ENCODE measurements at places on chromosomes 11 and 22.

- no peak for DNase-seq
These were observed 68.2 kb downstream of the EMSY start for GRCh38 chr11:76512851-76513653.

DNA sequence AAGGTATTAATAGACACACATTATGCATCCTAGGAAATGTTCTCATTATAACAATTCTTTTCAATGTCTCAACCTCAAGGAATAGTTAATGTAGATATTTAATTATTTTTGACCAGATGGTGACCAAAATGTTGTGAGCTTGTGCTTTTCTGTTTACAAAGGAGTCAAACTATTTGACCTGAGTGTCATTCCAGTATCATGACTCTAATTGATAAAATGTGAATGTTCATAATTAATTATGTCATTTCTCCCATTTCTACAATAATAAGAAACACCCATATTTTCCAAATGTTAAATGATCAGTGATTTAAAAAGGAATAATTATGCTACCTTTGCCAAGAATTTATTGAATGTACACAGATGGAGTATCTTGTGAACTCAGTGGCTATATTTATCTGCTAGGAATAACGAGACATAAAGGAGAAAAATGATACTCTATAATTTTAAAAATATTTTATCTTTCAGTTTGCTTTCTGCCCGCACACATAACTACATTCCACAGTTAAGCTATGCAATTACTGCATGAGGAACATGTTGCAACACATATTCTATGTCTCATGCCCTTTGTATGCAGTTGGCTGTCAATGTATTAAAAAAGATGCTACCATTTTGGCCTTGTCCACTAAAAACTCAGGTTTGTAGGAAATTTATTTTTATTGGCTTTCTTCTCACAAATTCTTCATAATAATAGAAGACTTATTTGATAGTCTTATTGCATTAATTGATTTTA is 376.7 kb upstream of the CCDC179 start:
- DNase-seq, result no peak

DNA sequence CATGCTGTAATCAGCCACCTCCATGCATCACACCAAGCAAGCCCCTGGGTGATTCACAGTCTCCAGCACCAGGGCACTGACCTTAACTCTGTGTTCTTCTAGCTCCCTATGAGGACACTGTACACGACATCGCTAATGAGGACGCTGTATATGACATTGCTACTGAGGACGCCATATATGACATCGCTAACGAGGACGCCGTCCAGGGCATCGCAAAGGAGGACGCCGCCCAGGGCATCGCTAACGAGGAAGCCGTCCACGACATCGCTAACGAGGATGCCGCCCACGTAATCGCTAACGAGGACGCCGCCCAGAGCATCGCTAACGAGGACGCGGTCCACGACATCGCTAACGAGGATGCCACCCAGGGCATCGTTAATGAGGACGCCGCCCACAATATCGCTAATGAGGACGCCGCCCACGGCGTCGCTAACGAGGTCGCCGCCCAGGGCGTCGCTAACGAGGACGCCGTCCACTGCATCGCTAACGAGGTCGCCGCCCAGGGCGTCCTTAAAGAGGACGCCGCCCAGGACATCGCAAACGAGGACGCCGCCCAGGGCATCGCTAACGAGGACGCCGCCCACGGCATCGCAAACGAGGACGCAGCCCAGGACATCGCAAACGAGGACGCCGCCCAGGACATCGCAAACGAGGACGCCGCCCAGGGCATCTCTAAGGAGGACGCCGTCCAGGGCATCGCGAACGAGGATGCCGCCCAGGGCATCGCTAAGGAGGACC is 34.5 kb upstream of the DGCR6L start:
- no peak for DNase-seq

- DNase-seq, result no peak
These were observed 42.2 kb upstream of the DNAJB7 start for GRCh38 chr22:40904101-40904500.

DNA sequence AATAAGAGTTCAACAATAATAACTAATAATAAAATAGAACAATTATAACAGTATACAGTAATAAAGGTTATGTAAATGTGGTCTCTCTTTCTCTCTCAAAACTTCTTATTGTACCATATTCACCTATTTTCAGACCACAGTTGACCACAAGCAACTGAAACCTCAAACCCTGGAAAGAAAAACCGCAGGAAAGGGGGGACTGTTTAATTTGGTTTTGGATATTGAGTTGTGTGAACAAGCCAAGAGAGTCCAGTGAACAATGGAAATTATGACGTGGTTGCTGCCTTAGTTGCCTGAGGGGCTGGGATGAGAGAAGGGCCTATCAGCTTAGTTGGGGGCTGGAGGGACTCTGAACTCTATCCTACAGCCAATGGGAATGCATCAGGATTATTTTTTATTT is 178.7 kb upstream of the POU2AF2 start:
- no peak for DNase-seq

DNA sequence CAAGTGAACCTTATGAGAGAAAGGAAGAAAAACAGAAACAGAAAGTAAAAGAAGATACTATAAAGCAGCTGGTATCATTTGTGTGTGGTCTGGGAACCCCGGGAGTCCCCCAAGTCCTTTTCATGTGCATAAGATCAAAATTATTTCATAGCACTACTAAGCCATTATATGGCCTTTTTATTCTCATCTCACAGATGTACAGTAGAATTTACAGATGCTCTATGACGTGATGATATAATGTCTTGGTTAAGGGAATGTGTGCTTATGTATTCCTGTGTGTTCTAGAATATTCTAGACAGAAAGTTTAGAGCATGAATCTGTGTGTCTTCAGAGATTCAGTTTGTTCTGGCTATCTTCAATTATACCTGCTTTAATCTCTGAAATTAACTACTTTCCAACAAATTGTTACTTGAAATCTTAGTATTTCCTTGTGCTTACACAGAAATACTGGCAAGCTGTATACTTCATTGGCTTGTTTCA is 8.6 kb upstream of the TPP1 start:
- DNase-seq, result no peak

- no peak for DNase-seq
These were observed 509 bp downstream of the LAMTOR1 start for GRCh38 chr11:72102631-72102945.

DNA sequence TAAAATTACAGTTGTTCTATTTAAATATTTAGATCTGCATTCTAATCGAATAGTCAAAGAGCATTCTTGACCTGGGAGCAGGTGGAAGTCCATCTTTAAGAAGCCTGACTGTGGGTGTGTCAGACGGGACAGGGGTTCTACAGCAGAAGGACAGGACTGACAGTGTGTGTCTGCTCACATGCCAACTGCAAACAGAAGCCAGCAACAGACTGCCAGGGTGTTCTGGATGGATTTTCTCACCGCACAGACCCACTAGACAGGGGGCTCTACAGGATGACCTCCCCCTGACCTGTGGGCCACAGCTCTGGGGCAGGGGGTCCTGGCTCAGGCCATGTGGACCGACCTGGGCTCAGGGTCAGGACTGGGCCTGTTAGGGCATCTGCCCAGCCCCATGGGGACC is 22.8 kb upstream of the NAP1L4 start:
- DNase-seq, result no peak

Measured in activated T-helper 9 cell treated with anti-CD3 and anti-CD28 coated beads, Interleukin-2, amount 50 U/mL, for 16 hours (primary cell).